ENCODE measurements at places on chromosomes 5 and 9.
A peak's percentile ranks its signal among the peaks of the same experiment; 100 is the strongest.

DNA sequence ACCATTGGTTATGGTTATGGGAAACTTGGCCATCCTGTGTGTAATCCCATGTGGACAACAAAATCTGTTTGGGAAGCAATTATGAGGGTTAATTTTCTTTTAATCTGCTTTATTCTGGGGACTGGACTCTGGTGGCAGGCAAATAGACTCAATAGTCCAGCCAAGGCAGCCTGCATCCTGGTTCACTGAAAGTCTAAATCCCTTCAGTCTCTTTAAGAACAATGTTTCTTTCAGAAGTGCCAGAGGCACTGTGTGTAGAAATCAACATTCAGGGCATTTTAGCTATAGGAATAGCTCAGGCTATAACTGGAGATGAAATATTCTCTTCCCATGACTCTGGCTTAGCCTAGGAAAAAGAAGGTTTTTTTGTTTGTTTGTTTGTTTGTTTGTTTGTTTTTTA, 118.0 kb downstream of the SPATA31D1 start:
- no peak for DNase-seq

GRCh38 chr5:85684351-85684750, 933.4 kb upstream of the COX7C start:
- DNase-seq = no peak

DNA sequence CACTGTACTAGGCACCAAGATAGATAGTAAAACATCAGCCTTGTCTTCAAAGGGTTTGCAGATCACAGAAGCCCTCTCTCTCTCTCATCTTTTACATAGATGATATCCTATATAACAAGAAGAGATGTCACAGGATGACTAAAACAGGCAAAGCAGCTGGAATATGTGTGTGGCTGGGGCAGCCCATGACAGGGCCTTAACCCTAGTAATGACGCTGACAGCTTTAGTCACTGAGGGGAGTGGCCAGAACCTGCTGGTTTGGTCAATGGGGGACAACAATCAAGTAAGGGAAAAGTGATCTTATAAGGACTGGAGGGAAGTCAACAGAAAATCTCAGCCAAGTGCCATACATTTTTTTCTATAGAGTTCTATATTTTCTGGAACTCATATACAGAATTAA, 41.9 kb upstream of the RIC1 start:
- DNase-seq = peak; percentile 69

DNA sequence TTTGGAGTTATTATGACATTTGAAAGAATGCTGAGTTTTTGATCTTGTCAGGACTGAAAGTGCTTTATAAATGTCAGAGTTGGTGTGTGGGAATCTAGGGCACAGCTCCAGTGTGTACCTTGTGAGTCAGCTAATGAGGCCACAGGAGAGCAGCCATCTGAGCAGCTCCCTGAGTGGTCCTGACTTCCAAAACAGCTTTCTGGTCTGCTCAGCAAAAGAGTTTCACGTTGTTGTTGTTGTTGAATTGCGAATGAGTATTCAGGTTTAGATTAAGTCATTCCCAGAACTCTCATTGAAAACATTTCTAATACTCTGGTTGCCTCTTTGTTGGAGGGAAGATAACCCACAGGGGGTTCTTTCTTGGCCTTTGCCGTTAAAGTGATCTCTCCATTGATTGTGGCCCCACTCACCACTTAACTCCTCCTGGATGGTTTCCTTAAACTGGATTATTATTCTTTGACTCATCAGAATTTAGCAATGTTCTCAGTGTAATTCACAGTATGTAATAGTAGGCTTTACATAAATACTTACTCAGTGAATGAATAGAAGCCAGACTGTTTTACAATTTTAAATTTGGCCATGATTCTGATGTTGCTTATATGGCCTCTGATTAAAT, 125.1 kb upstream of the SGCD start:
- no peak for DNase-seq

- no peak for DNase-seq
Observed at GRCh38 chr5:2710910-2711309, 40.6 kb downstream of the IRX2 start.

- DNase-seq = no peak
Observed at GRCh38 chr9:3241290-3241689, 284.5 kb downstream of the RFX3 start.
